Activated T-helper 2 cell treated with anti-CD3 and anti-CD28 coated beads, Interferon-gamma antibody, Interleukin-2, Interleukin-4, amounts not matched to agents 10 μg/mL and 5 μg/mL and 100 μg/mL, durations not matched to agents 14 hours and 24 hours and 36 hours (primary cell): ENCODE measurements at places on chromosomes 5 and 9. TPM values are rescaled to one million over a fixed set of nuclear protein-coding genes. Genes with fewer than 3 reads are reported as not detected.

DNA sequence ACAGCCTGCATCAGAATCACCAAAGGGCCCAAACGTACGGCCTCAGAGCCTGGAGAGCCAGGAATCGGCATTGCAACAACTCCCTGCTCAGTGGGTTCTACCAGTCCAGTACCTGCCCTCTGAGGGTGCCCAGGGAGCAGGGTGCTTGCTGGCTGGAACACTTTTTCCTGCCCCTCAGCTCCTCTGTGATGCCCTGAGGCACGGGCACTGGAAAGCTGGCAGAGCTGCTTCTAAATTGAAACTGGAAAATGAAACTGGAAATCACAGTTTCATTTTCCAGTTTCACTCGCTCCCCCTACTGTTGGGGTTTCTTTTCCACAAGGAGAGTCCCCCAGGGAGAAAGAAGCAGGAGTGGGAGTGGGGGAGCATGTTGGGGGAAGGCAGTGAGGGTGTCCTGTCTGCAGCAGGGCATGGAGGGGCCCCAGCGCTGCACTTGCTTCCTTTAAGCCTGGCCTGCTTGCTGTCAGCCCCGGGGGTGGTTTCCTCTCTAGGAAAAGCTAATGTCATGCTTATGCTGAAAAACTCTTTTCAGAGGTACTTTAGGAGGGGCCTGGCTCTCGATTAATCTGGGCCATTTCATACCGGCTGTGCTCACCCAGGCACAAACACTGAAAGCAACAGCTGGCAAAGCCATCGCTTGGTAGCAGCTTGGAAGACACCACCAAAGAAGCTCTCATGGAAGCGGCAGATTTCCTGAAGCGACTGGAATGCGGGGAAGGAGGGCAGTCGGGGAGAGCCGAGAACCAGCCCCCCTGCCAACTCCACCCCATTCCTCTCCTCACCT lies 26.2 kb downstream of the IRF1 start:
- no peak for DNase-seq

DNA sequence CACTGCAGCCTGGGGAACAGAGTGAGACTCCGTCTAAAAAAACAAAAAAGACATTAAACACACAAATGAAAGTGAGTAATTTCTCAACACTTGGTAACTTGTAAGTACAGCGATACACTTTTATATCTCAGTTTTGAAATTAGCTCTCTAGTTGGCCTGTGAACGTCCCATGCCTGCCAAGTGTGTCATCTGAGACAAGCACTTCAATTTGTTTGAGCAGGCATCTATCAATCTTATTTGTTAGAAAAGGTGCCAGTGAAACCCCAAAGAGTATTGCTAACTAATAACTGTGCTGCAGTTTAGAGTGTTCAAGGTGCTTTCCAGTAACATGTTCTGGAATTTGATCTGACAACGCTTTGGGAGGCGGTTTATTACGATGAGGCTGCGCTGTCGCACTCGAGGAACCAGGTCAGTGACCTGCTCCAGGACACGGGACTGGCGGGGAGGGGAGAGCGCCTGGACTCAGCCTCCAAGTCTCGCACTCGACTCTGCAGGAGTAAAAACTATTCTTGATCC lies 1.1 kb upstream of the SPIN1 start:
- no peak for DNase-seq

Gene FAM169A
- total RNA-seq, result 1.9 and 2.1 TPM in 2 replicates

- DNase-seq, result no peak
Measured at GRCh38 chr9:11086561-11086960, 473.8 kb upstream of the PTPRD start.
